Left kidney (tissue), 8 donors: ENCODE measurements at places on chromosomes 16 and 17. TPM values are rescaled to one million over a fixed set of nuclear protein-coding genes. Genes with fewer than 3 reads are reported as not detected.

GRCh38 chr17:80950466-80951120 is 41.0 kb upstream of the CHMP6 start:
- DNase-seq, result no peak

DNA sequence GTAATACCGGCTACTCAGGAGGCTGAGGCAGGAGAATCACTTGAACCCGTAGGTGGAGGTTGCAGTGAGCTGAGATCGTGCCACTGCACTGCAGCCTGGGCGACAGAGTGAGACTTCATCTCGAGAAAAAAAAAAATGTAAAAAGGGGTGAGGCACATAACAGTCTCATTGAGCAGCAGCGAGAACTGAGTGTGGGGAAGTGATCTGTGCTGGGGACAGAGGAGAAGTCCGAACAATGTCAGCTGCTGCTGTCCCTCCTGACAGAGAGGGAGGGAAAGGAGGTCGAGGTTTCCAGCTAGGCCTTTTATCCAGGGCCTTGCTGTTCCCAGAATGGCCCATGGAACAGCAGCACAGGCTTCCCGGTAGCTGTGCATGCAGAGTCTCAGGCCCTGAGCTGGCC is 14.0 kb downstream of the C16orf74 start:
- DNase-seq, result no peak

DNA sequence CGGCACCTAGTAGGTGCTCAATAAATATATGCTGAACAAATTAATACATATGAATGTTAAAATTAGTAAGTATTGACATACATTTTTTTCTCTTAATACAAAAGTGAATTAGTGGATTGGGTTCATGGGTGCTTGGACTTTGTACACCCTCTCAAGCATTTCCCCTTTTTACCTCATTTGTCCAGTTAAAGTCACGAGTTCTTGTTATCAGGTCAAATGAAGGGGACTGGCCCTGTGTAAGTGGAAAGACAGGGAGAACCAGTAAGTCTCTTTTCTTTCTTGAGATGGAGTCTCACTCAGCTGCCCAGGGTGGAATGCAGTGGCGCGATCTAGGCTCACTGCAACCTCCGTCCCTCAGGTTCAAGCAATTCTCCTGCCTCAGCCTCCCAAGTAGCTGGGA is 13.7 kb upstream of the RANGRF start:
- DNase-seq, result no peak

Gene SOST
- polyA plus RNA-seq, result 30.9 TPM

Gene CORO6
- 3.8 TPM for polyA plus RNA-seq

Gene ZNF287
- 10.7 TPM for polyA plus RNA-seq

Gene MGAT5B
- 1.5 TPM for polyA plus RNA-seq
